ENCODE measurements at places on chromosomes 6 and 20.

GRCh38 chr20:9442858-9443257, 71.5 kb upstream of the LAMP5 start:
- no peaks in the 10 kb centered on the region for H3K4me1 ChIP-seq
- H3K27ac ChIP-seq = no peak overlapping the region
- DNase-seq = no peak
- H3K27me3 ChIP-seq = no peaks in the 10 kb centered on the region

DNA sequence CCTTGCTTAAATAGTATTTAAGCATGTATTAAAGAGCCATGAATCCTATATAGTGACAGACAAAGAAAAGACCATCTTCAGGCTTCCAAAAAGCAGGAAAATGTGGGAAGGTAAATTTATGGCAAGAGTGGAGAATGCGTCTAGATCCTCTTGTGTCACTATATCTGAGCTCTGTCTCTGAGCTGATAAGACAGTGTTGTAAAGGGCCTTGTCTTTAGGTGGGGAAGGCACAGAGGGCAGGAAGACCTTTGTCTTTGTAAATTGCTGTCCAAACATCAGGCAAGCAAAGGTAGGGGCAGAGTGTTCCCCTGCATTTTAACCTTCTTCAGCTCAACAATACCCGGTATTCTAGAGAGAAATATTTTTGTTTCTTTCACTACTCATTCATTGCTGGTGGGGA, 33.9 kb upstream of the MBOAT1 start:
- no peak for DNase-seq
- H3K27ac ChIP-seq = no peak overlapping the region
- H3K36me3 ChIP-seq = no peaks in the 10 kb centered on the region
- H3K27me3 ChIP-seq = no peaks in the 10 kb centered on the region
- no peak overlapping the region for H3K4me3 ChIP-seq
- H3K4me1 ChIP-seq = no peaks in the 10 kb centered on the region

DNA sequence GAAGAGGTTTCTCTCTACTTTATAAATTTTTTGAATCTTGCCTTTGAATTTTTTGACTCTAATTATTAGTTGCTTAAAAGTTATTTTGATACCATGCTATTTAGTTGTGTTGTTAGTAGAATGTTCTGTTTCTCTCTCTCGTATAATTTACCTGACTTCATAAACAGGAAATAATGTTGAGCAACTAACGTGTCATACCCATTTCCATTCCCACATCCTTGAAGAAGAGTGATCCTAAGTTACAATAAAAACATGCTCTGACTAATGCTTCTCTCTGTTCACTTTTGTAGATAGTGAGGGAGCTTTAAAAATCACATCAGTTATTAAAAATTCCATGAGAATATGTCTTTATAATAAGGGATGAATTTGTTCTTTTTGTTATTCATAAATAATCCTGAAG, 69.7 kb downstream of the SAMD5 start:
- no peaks in the 10 kb centered on the region for H3K4me1 ChIP-seq
- no peak for DNase-seq
- H3K27ac ChIP-seq = no peak overlapping the region
- H3K4me3 ChIP-seq = no peak overlapping the region
- no peaks in the 10 kb centered on the region for H3K27me3 ChIP-seq

DNA sequence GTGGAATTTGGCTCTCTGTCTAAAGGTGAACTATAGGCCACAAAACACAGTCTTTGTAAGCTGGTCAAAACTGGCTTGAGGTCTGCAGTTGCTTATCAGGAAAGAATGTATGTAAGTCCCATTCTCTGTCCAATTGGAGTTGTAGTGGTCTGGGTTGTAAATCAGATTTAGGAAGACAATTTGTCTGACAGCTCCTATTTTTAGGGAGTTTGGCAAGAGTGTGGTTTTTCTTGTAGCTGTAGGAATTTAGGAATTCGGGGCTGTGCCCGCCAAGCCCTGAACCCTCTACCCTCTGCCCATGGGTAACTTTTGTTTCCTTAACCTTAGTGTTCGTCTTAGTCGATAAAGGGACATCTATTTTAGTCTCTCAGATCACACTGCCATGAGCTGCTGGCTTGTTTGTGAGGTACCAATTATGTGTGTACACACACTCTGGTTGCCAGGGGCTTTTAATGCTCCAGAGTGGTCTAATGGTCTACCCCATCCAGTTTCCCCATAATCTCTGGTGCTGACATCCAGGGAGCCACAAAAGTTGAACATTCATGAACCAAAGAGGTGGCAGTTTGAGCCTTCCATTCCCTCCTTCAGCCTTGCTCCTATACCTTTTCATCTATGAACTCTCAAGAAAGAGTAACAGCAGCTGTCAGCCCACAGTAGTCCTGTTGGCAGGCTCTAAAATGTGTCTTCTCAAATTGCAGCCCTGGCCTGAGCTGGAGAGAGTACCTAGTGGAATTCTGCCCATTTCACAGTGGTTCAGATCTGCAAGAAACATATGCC, 93.0 kb downstream of the ANKRD6 start:
- DNase-seq = no peak
- H3K4me3 ChIP-seq = no peak overlapping the region
- H3K4me1 ChIP-seq = no peaks in the 10 kb centered on the region
- H3K27me3 ChIP-seq = no peaks in the 10 kb centered on the region
- no peaks in the 10 kb centered on the region for H3K36me3 ChIP-seq
- no peak overlapping the region for H3K27ac ChIP-seq

DNA sequence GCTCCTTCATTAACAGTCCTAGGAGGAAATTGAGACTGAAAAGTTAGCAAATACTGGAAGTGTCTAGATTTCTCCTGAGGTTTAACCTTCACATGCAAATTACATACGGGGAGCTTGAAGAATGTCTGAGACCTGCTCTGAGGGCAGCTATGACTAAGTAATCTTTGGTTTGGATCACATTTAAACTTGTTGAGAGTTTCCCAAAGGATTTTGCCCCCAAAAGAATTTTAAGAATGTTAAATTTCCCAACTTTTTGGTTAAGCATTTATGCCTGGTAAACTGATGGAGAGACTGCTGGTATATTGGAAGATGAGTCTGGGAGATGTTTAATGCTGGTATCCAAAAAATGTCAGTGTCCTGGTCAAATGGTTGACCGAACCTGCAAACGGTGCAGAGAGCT, 97.0 kb downstream of the RREB1 start:
- no peak for DNase-seq
- no peaks in the 10 kb centered on the region for H3K27me3 ChIP-seq
- H3K4me3 ChIP-seq = no peak overlapping the region
- no peak overlapping the region for H3K27ac ChIP-seq
- peaks cover 26% of the 10 kb centered on the region for H3K36me3 ChIP-seq
- H3K4me1 ChIP-seq = no peaks in the 10 kb centered on the region

DNA sequence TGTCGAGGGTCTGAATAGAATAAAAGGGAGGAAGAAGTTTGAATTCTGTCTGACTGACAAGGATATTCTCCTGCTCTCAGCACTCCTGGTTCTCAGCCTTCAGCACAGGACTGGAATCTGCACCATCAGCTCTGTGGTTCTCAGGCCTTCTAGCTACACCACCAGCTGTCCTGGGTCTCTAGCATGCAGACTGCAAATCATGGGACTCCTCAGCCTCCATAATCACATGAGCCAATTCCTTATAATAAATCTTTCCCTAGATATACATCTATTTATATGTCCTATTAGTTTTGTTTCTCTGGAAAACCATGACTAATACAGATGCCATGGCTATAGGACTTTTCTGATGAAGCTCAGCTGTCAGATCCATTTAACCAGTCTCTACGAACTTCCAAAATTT, 132.8 kb upstream of the ECI2 start:
- H3K4me1 ChIP-seq = no peaks in the 10 kb centered on the region
- H3K36me3 ChIP-seq = no peaks in the 10 kb centered on the region
- H3K4me3 ChIP-seq = no peak overlapping the region
- H3K27ac ChIP-seq = no peak overlapping the region

- no peak for DNase-seq
- H3K27me3 ChIP-seq = no peaks in the 10 kb centered on the region
- H3K27ac ChIP-seq = no peak overlapping the region
- H3K4me1 ChIP-seq = peaks cover 7% of the 10 kb centered on the region
- H3K36me3 ChIP-seq = no peaks in the 10 kb centered on the region
Observed at GRCh38 chr20:24916412-24916811, 32.7 kb upstream of the CST7 start.

- H3K27ac ChIP-seq = no peak overlapping the region
- H3K36me3 ChIP-seq = no peaks in the 10 kb centered on the region
- H3K27me3 ChIP-seq = no peaks in the 10 kb centered on the region
- no peak overlapping the region for H3K4me3 ChIP-seq
Observed at GRCh38 chr6:89564752-89565427, 73.7 kb downstream of the LYRM2 start.

- H3K36me3 ChIP-seq = no peaks in the 10 kb centered on the region
- no peak for DNase-seq
- H3K4me1 ChIP-seq = no peaks in the 10 kb centered on the region
- no peak overlapping the region for H3K4me3 ChIP-seq
Observed at GRCh38 chr6:99016355-99016754, 68.6 kb upstream of the FBXL4 start.

GRCh38 chr20:10415013-10415650, 18.9 kb downstream of the MKKS start:
- H3K27ac ChIP-seq = no peak overlapping the region
- H3K27me3 ChIP-seq = no peaks in the 10 kb centered on the region
- no peaks in the 10 kb centered on the region for H3K4me1 ChIP-seq
- no peak for DNase-seq
- peaks cover 1% of the 10 kb centered on the region for H3K36me3 ChIP-seq
